ENCODE measurements at places on chromosomes 5 and 9.

- DNase-seq = no peak
Measured at GRCh38 chr9:108748776-108749175, 107.0 kb downstream of the ACTL7B start.

DNA sequence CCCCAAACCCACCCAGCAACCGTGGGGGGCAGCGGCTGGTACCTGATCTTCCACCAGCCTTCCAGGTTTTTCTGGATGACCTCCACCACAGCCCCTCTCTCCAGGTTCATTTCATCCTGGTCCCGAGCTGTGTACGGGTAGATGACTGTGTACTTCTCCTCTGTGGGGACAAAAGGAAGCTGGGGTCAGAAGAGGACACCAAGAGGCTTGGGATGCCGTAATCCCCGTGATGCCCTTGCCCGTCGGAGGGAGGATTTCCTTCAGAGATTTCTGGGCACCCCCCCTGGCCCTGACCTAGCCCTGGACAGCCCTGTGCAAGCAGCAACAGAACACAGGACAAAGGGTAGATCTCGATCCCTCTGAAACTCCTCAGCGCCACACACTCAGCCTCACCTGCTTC is 70.3 kb upstream of the UBTD2 start:
- DNase-seq = no peak

- DNase-seq = no peak
Measured at GRCh38 chr5:122314036-122314435, 2.0 kb downstream of the SNCAIP start.

GRCh38 chr5:143886096-143886495 is 74.1 kb downstream of the HMHB1 start:
- DNase-seq = no peak

All from anterior cingulate cortex (tissue), 58 donors.